ENCODE measurements at places on chromosomes 11 and 22.

DNA sequence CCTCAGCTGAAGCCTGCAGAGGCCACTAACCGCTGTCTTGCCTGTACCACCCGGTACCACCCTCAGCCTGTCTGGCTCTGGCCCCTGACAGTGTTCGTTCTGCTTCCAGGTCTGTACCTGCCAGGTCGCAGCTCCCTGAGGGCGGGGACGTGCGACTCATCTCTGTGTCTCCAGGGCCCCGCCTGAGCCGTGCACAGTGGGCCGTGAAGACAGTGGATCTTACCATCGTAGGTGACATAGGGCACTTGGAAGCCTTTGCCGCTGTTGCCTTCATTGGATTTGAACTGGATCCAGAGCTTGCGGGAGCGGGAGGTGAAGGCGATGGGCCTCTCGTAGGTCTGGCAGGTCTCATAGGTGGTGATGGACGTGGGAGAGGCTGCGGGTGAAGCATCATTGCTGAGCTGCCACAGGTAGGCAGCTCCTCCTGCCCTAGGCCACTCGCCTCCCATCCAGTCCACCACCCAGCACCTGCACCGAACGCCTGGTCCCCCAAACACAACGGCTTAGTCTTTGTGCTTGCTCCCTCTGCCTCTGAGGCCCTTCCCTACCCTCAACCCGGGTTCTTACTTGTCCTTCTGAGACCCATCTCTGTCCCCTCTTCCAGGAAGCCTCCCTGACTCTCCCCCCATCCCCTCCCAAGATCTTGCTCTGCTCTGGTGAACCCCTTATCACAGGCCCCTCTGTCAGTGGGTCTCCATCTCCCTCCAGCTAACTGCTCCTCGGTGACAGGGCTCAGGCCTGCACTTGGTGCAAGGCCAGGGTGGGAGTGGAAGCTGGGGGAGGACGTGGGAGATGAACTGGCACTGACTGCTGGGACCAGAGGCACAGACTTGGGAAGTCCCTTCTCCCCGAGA lies 21.1 kb upstream of the TTLL12 start:
- no peak for DNase-seq

- DNase-seq = no peak
Observed at GRCh38 chr22:24500277-24500820, 5.2 kb downstream of the UPB1 start.

- no peak for DNase-seq
Observed at GRCh38 chr22:28711341-28711740, 30.3 kb downstream of the CHEK2 start.

DNA sequence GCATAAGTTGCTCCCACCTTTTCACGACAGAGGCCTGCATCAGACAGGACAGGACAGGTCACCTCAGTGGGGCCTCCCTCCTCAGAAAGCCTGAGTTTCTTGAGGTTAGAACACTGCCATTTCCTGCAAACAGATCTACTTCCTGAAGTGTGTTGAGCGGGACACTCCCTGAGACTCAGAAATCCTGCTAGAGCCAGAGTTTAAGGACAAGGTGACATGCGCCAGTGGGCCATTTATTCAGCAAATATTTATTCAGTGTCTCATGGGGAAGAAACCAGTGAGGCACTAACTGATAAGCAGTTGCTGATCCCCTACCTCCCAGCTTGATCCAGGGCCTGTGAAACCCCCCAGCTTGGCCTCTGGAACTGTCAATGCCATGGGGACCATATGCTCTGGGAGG lies 454.6 kb downstream of the SOX6 start:
- DNase-seq = no peak

DNA sequence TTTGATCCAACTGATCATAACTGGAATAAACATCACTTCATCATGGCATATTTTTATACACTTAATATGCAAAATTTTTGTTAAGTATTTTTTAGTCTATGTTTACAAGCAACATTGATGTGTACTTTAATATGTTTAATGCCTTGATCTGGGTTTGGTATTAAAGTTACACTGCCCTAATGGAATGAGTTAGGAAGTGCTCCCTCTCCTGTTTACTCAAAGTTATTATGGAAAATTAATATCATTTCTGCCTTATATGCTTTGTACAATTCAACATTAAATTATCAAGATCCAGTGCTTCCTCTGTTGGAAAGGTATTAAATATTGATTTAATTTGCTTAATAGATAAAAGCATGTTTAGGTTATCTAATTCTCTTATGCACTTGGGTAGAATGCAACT lies 927.3 kb upstream of the RAG2 start:
- DNase-seq = no peak

- no peak for DNase-seq
Observed at GRCh38 chr11:109729761-109730160, 307.8 kb downstream of the C11orf87 start.

GRCh38 chr11:5564259-5565019 lies 16.1 kb upstream of the OR52H1 start:
- DNase-seq = peak; percentile 7

- no peak for DNase-seq
Observed at GRCh38 chr11:121521145-121522042, 68.6 kb upstream of the SORL1-AS1 start.

DNA sequence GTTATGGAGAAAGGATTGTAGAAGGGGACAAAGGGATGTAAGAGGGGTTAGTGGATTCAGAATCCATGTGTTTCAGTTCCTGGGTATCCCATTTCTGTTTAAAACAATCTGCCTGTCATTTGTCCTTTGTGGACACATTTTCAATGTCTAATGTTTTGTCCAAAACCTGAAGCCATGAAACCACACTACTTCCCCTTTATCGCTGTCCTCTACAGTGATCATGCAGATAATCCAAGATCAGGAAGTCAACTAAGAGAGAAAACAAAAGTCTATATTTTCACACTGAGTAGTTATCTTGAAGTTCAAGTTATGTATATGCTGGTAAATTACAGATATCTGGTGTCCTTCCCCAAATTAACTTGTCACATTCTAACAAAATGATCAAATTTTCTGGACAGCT lies 457.0 kb downstream of the NTM start:
- DNase-seq = peak; percentile 53

GRCh38 chr11:40323241-40323640 lies 1136.2 kb downstream of the LRRC4C start:
- no peak for DNase-seq

DNA sequence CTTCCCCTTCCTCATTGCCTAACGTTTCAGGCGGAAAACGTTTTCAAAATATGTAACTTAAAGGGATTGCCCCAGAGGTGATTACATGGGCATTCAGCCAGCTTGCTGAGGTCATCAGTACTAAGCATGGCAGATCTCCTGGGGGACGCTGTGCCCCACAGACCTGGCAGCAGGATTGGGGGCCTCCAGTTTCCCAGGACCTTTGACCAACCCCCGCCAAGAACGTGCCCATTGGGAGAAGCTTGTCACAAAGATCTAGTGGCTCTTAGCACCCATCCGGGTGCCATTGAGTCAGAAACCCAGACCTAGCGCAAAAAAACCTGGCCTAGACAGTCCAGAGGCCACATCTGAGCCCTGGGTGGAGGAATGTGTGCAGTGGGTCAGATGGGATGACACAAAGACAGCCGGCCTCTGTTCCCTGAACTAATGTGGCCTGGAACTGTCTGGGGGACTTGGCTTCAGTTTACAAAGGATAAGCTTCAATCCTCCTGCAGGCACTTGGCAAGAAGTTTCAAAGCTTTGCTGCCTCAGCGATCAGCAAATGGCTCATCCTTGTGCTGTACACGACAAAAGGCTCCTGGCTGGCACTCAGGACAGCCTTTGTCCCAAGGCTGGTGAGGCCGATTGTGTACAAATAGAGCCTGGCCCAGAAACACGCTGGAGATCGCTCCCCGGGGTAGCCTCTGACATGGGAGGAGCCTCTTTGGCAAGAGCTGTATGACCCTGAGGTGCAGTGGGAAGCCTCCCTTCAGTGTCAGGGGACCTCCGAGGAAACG lies 9.5 kb downstream of the C1QTNF6 start:
- no peak for DNase-seq

- DNase-seq = peak; percentile 44
Observed at GRCh38 chr11:123479048-123479837, 49.2 kb downstream of the GRAMD1B start.

Measured in hematopoietic multipotent progenitor cell treated with erythropoietin and hydrocortisone succinate and interleukin-3 and kit ligand, for 6 days (in vitro differentiated cells).